ENCODE measurements at places on chromosomes 1 and 21.

GRCh38 chr1:112674986-112675727 lies 698 bp downstream of the MOV10 start:
- H3K27ac ChIP-seq: peak overlapping the region; percentile 88
- no peaks in the 10 kb centered on the region for H3K27me3 ChIP-seq
- H3K4me3 ChIP-seq: peak overlapping the region; percentile 58
- DNase-seq: peak; percentile 70

- no peak for DNase-seq
- H3K27me3 ChIP-seq: no peaks in the 10 kb centered on the region
- H3K27ac ChIP-seq: no peak overlapping the region
- H3K36me3 ChIP-seq: no peaks in the 10 kb centered on the region
- H3K4me1 ChIP-seq: no peaks in the 10 kb centered on the region
Observed at GRCh38 chr1:195336812-195337211, 1271.4 kb downstream of the KCNT2 start.

DNA sequence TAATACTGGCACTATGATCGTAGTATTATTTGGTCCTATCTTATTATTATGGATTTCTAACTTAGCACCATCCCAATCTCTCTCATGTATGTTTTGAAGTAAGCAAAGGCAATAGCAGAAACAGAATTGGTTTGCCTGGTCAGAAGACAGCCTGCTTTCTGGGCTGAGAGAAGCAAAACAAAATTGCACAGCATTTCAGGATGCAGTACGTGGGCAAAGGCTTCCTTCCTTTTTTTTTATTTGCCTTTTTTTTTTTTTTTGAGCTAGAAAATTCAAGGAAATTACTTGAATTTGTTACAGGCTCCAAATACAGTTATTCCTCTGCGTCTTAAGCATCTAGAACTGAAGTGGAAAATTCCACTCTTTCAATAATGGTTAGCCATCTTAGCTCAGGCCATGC lies 8.8 kb downstream of the CDA start:
- no peaks in the 10 kb centered on the region for H3K4me1 ChIP-seq
- no peak overlapping the region for H3K4me3 ChIP-seq
- H3K36me3 ChIP-seq: no peaks in the 10 kb centered on the region
- no peak for DNase-seq

- no peaks in the 10 kb centered on the region for H3K36me3 ChIP-seq
- H3K27ac ChIP-seq: no peak overlapping the region
- no peaks in the 10 kb centered on the region for H3K27me3 ChIP-seq
- H3K4me1 ChIP-seq: peaks cover 9% of the 10 kb centered on the region
Observed at GRCh38 chr1:234488054-234489006, 9.4 kb upstream of the TARBP1 start.

DNA sequence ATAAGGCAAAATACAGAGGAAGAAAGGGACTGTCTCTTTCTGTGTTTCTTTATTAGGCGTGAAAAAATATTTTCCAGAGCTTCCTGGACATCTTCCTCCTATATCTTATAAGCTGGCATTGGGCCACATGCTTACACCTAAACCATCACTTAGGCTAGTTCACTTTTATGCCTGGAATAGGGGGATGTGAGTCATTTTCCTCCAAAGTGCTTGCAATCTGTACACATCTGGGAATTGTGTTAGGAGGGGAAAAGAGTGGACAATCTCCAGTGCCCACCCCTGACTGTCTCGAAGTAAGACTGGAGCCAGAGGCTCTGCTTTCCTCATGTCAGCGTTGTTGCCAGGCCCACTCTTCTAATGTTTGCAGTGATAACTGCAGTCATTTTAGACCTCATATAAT lies 29.9 kb downstream of the GIPC2 start:
- no peak for DNase-seq
- H3K4me1 ChIP-seq: peaks cover 4% of the 10 kb centered on the region
- no peaks in the 10 kb centered on the region for H3K36me3 ChIP-seq
- H3K27me3 ChIP-seq: peaks cover 3% of the 10 kb centered on the region
- no peak overlapping the region for H3K4me3 ChIP-seq

DNA sequence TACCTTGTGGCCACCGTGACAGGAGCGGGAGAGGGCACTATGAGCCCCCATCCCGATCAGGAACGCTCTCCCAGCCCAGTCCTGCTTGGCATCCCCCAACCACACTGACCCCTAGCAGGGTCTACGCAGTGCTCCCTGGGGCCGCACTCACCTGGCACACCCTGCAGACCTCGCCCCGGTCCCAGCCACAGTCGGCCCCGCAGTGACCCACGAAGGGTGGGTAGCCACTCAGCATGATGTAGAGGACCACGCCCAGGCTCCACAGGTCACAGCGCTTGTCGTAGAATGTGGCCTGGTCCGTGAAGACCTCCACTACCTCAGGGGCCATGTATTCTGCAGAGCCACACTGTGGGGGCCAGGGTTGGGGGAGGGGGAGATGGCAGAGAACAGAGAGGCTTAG lies 11.1 kb upstream of the KNCN start:
- no peak overlapping the region for H3K27ac ChIP-seq
- H3K4me1 ChIP-seq: no peaks in the 10 kb centered on the region
- H3K27me3 ChIP-seq: no peaks in the 10 kb centered on the region

DNA sequence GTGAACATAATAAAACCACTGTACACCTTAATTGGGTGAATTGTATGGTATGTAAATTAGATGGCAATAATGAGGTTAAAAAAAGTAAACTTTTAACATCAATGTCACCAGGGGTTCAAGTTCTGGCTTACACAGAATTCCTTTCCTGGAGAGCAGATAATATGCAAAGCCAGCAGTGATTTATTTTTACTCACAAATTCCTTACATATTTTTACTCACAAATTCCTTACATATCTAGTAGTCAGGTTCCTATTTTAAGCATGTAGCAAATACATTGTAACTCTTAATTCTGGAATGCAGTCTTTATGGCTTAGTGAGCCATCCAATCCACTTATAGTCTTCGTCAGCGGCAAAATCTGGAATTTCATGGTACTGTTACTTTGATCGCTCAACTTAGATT lies 1.3 kb upstream of the UBE4B start:
- no peak for DNase-seq
- H3K27me3 ChIP-seq: no peaks in the 10 kb centered on the region
- no peak overlapping the region for H3K27ac ChIP-seq
- H3K36me3 ChIP-seq: peaks cover 2% of the 10 kb centered on the region
- peaks cover 28% of the 10 kb centered on the region for H3K4me1 ChIP-seq
- H3K4me3 ChIP-seq: no peak overlapping the region

- H3K27ac ChIP-seq: no peak overlapping the region
- H3K4me3 ChIP-seq: no peak overlapping the region
- no peak for DNase-seq
- H3K4me1 ChIP-seq: peaks cover 9% of the 10 kb centered on the region
- H3K27me3 ChIP-seq: no peaks in the 10 kb centered on the region
Observed at GRCh38 chr1:175033953-175034352, 10.7 kb upstream of the MRPS14 start.

DNA sequence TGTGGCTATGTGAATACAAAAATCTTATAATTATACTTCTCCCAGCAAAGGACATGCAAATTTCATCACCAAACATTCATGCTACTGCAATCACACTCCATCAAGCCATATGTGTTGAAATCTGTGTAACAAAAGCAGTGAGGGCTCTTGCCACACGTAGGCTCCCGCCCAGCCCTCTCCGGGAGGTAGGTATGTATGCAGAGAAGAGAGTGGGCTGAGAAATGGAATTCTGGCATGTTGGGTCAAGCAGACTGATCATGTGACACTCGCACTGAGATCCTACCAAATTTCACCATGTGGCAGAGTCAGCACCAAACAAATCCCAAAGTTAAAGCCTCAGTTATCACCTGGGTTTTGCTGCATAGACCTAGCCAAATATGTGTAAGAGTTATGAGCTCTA lies 49.7 kb downstream of the APP start:
- H3K27ac ChIP-seq: no peak overlapping the region
- no peaks in the 10 kb centered on the region for H3K36me3 ChIP-seq
- peaks cover 39% of the 10 kb centered on the region for H3K4me1 ChIP-seq
- no peaks in the 10 kb centered on the region for H3K27me3 ChIP-seq
- no peak overlapping the region for H3K4me3 ChIP-seq
- no peak for DNase-seq

- no peak for DNase-seq
- H3K4me1 ChIP-seq: no peaks in the 10 kb centered on the region
- H3K4me3 ChIP-seq: no peak overlapping the region
- no peaks in the 10 kb centered on the region for H3K27me3 ChIP-seq
Observed at GRCh38 chr21:30083225-30083945, 83.2 kb downstream of the CLDN17 start.

GRCh38 chr1:2397007-2397679 lies 5.5 kb downstream of the RER1 start:
- DNase-seq: no peak
- H3K27ac ChIP-seq: no peak overlapping the region
- no peak overlapping the region for H3K4me3 ChIP-seq
- peaks cover 19% of the 10 kb centered on the region for H3K4me1 ChIP-seq
- H3K27me3 ChIP-seq: no peaks in the 10 kb centered on the region

- DNase-seq: peak; percentile 45
- no peak overlapping the region for H3K4me3 ChIP-seq
- no peak overlapping the region for H3K27ac ChIP-seq
Observed at GRCh38 chr1:21534674-21535378, 25.6 kb downstream of the ALPL start.

GRCh38 chr21:35217504-35218060 lies 168.5 kb upstream of the RUNX1 start:
- no peak overlapping the region for H3K4me3 ChIP-seq
- no peak for DNase-seq

DNA sequence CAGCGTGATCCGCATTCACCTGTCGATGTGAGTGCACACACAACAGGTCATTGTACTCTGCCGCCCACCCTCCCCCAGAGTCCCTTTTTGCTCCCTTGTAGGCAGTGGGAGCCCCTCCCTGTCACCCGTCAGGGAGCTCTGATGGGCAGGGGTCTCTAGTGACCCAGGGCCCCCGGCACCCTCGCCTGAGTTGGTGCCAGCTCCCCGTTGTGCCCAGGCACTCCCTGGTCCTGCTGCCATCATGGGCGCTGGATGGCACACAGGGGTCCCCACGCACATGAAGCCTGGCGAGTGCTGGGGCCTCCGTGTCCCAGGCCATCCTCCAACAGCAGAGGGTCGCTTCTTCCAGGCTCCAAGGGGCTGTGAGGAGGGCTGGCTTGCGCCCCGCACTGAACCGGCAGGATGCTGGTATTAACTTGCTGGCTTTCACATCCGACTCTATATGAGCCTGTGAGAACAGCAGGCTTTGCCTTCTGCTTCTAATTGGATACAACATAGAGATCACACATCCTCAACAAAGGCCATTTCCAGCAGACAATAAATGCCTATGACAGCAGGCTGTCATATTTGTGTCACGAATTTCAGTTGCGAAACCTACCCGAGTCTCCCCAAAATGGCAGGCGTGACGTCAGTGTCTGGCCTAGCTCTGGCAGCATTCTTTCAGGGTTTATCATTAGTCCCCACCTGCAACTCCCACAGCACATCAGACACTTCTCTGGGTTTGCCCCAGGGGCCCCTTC lies 35.4 kb downstream of the KIAA1614 start:
- peaks cover 28% of the 10 kb centered on the region for H3K36me3 ChIP-seq
- no peak overlapping the region for H3K4me3 ChIP-seq
- H3K4me1 ChIP-seq: peaks cover 71% of the 10 kb centered on the region
- no peaks in the 10 kb centered on the region for H3K27me3 ChIP-seq
- peak overlapping the region; percentile 96 for H3K27ac ChIP-seq

DNA sequence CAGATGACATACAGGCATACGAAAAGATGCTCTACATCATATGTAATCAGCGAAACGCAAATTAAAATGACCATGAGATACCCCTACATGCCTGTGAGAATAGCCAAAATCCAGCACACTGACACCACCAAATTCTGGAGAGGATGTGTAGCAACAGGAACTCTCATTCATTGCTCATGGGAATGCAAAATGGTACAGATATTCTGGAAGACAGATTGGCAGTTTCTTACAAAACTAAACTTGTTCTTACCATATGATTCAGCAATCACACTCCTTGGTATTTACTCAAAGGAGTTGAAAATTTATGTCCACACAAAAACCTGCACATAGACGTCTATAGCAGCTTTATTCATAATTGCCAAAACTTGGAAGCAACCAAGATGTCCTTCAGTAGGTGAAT lies 52.6 kb downstream of the TM2D1 start:
- H3K4me3 ChIP-seq: no peak overlapping the region
- H3K4me1 ChIP-seq: no peaks in the 10 kb centered on the region
- H3K27ac ChIP-seq: no peak overlapping the region
- no peak for DNase-seq
- H3K27me3 ChIP-seq: no peaks in the 10 kb centered on the region

GRCh38 chr21:15671188-15671587 lies 58.6 kb upstream of the USP25 start:
- no peak overlapping the region for H3K4me3 ChIP-seq
- no peak for DNase-seq
- H3K27ac ChIP-seq: no peak overlapping the region
- no peaks in the 10 kb centered on the region for H3K36me3 ChIP-seq
- no peaks in the 10 kb centered on the region for H3K4me1 ChIP-seq

- no peaks in the 10 kb centered on the region for H3K27me3 ChIP-seq
- H3K36me3 ChIP-seq: peaks cover 72% of the 10 kb centered on the region
- DNase-seq: no peak
- no peak overlapping the region for H3K27ac ChIP-seq
- no peak overlapping the region for H3K4me3 ChIP-seq
- H3K4me1 ChIP-seq: no peaks in the 10 kb centered on the region
Observed at GRCh38 chr1:39484564-39484963, 6.9 kb upstream of the BMP8A start.

DNA sequence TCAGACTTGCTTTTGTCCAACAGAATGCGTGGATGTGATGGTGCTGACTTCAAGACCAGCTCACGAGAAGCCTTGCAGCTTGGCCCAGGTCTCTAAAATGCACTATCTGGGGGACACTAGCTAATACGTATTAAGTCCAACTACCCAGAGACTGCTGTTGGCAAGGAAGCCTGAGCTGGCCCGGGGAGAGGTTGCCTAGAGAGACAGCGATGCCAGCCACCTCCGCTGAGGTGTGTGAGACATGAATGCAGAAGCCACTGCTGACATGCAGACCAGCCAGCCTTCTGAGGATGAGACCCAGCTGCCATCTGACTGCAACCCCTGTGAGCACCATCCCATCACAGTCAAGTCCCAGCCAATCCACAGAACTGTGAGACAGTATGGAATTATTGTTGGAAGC lies 32.5 kb downstream of the THAP3 start:
- no peak overlapping the region for H3K27ac ChIP-seq
- H3K27me3 ChIP-seq: no peaks in the 10 kb centered on the region
- no peaks in the 10 kb centered on the region for H3K4me1 ChIP-seq

DNA sequence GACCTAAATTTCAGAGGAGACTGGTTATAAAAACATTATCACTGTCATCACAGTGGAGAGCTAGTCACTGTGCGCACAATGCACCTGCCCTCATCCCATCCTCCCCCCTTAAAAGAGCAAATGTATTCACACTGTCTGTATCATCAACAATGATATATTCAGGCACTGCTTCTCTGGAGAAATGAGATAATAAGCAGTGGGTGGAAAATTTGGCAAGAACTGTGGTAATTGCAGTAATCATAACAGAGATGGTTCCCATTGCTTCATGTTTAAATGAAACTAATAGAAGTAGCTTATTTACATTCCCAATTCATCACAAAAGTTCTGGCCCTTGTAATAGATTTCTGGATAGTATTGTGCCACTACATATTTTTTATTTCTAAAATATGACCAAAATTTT lies 867.4 kb upstream of the ADGRL2 start:
- H3K4me1 ChIP-seq: no peaks in the 10 kb centered on the region
- H3K27ac ChIP-seq: no peak overlapping the region
- H3K4me3 ChIP-seq: no peak overlapping the region
- H3K27me3 ChIP-seq: no peaks in the 10 kb centered on the region

GRCh38 chr1:111618961-111619634 lies 491 bp upstream of the RAP1A start:
- no peak for DNase-seq
- H3K36me3 ChIP-seq: no peaks in the 10 kb centered on the region
- peaks cover 30% of the 10 kb centered on the region for H3K4me1 ChIP-seq
- H3K27ac ChIP-seq: peak overlapping the region; percentile 78

All from DND-41 (cell line).